Trophoblast cell (in vitro differentiated cells and primary cell): ENCODE measurements at places on chromosomes 2 and 18.

- DNase-seq, result no peak
These were observed 784.1 kb upstream of the CDH7 start for GRCh38 chr18:64966667-64967066.

- DNase-seq, result no peak
These were observed 199.5 kb downstream of the TTC32 start for GRCh38 chr2:19702267-19702666.

- no peak for DNase-seq
These were observed 975.7 kb upstream of the ZEB2 start for GRCh38 chr2:145495590-145495989.

GRCh38 chr2:41379496-41380221 lies 668.2 kb upstream of the PKDCC start:
- DNase-seq, result no peak

GRCh38 chr2:241739651-241740050 lies 5.2 kb downstream of the D2HGDH start:
- DNase-seq, result no peak

GRCh38 chr2:142724713-142725349 lies 152.6 kb upstream of the KYNU start:
- no peak for DNase-seq

GRCh38 chr2:96687266-96687665 lies 44.7 kb downstream of the FER1L5 start:
- no peak for DNase-seq

GRCh38 chr2:47520825-47521665 lies 118.1 kb downstream of the MSH2 start:
- peak; percentile 53 for DNase-seq

- DNase-seq, result no peak
These were observed 565.9 kb upstream of the ID2 start for GRCh38 chr2:8115966-8116365.

GRCh38 chr2:195475336-195475735 lies 181.7 kb upstream of the SLC39A10 start:
- no peak for DNase-seq

GRCh38 chr18:3791238-3791637 lies 341.3 kb downstream of the TGIF1 start:
- no peak for DNase-seq

DNA sequence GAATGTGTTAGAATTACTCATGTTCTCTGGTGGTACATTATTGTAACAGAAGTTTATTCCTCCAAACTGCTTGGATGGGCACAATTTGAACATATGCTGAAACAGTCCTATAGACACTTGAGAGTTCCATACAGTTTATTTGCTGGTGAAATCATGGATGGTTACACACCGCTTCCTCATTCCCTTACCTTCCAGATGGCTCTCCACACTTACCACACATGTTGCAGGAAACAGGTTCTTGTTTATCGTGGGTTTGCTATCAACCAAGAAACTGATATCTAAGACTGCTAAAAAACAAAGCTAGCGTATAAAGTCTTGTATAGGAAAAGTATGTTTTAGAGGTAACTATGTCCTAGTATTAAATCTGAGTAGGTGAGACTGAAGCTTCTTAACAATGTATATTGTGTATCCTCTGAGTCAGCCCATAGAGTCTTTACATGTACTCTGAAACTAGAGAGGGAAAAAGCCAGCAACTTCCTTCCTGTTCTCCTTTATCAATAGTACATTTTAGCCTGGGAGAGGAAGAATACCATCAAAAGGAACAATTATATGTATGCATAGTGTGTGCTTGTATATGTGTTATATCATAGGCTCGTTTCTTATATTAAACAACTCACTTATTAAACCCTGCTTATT lies 313.1 kb downstream of the PLCL1 start:
- no peak for DNase-seq

GRCh38 chr18:47847635-47848034 lies 82.8 kb downstream of the SMAD2 start:
- no peak for DNase-seq
